ENCODE measurements at places on chromosomes 5 and 9.

- no peak for DNase-seq
Observed at GRCh38 chr9:120383611-120383998, 196.4 kb downstream of the CDK5RAP2 start.

DNA sequence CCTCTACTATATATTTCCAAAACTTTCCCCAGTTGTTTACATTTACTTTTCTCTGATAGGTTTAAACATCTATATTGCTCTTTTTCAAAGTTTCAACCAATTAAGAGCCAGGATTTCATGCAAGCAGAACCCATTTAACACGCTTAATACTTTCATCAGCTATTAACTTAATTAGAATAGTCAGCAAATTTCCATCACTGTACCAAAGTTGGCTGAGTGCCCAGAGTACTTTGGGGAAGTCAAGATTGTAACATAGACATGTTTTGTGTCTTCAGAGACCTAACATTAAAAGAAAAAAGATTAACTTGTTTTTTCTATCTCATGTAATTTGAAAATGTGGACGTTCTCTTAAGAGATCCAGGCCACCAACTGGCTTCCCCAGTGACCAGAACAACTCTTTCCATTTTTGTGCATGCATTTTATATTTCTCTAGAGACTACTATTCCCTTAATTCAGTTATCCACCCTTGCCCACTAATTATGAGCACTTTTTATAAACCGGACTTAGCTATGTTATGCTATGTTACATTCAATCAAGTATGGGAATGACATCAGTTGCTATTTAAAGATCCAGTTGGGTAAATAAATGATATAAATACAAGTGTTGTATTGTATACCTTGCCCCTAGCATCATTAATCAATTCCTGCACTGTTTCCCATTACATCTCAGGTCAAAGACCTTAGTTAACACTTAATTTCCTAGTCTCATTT, 478.1 kb upstream of the NMUR2 start:
- no peak for DNase-seq

- DNase-seq: no peak
Observed at GRCh38 chr5:90221951-90222350, 187.6 kb downstream of the CETN3 start.

GRCh38 chr5:119681734-119682133, 52.4 kb downstream of the FAM170A start:
- DNase-seq: no peak

DNA sequence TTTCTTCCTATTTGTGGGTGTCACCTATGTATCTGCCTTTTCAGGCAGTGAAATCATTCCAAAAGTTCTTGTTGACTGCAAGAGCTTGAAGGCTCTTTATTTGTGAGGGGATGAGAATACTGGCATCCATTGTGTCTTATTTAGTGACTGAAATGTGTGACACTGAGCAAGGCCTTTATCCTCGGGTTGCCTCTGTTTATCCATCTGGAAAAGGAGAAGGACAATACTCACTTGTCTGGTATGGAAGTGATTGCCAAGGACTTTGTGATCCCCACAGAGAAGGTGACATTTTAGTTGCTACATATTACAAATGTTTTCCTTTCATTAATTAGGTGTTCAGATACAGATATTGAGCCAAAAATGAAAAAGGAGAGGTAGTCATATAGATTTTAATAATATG, 80.2 kb downstream of the ARRDC3 start:
- no peak for DNase-seq

DNA sequence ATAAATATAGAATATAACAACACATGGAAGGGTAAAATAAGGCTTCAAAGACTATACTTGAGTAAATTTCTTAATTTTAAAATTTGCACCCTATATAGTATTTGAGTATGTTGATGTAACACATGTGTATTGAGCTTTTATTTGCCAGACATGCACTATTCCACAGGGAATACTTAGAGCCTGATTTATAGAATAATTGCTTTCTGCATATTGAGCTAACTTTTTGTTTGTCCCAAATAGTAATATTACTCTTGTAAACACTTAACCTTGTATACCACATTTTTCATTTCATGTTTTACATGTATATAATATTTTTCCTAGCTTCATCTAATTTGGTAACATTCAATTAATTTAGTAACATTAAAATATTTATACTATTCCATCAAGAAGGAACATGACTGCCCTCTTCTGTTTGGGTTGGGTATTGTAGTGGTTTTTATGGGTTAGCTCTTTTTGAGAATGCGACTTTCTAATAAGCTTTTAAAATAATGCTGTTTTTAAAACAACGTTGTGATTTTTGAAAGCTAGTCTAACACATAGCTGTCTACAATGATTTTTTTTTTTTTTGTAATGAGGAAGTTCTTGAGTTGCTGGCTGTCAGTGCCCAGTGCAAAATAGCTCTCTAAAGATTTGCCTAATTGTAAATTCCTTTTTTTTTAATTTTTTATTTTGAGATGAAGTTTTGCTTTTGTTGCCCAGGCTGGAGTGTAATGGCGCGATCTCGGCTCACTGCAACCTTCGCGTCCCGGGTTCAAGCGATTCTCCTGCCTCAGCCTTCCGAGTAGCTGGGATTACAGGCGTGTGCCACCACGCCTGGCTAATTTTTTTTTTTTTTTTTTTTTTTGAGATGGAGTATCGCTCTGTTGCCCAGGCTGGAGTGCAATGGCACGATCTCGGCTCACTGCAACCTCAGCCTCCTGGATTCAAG, 4.8 kb downstream of the SUB1 start:
- no peak for DNase-seq

GRCh38 chr9:89882930-89883361, 278.1 kb downstream of the GADD45G start:
- DNase-seq: no peak

Data from GM04503 (cell line).